ENCODE measurements at places on chromosomes 3 and 15. TPM values are rescaled to one million over a fixed set of nuclear protein-coding genes. Genes with fewer than 3 reads are reported as not detected.
A peak's percentile ranks its signal among the peaks of the same experiment; 100 is the strongest.

The HCLS1 gene
- total RNA-seq: 1.9 TPM

The LRRC57 gene
- 13.3 TPM for total RNA-seq

DNA sequence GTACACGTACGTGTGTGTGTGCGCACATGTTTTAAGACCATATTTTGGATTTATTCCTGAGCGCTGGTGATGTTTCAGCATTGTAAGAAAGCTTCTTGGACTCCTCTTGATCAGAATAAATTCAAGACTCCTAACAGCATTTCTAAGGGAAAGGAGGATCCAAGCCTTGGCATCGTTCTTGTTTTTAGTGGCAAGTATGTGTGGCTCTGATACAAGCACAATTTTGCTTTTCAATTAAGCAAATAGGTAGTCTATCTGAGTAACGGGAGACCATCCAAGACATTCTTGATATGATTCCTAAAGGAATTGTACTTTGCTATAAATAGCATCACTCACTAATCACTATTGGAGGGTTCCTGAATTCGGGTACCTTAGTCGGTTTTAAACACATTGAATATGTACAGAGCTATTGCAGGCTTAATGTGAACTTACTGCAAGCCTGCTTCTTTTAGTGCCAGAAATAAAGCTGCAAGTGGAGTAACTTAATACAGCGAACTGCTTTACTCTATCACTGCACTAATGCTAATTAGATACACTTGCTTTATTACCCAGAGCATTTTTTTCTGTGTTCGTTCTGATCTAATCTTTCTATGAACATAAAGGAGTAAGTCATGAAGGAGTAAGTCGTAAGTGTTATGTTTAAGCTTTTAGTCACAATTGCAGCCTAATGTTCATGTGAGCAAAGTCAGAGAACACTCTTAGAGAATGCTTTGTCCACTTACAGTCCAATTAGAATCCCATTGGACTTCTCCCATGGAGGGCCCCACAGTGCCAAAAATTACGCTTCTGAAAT is 186.3 kb downstream of the MCTP2 start:
- H3K4me3 ChIP-seq: no peak overlapping the region
- DNase-seq: no peak
- no peak overlapping the region for H3K27ac ChIP-seq
- H3K4me1 ChIP-seq: peaks cover 11% of the 10 kb centered on the region
- no peaks in the 10 kb centered on the region for H3K27me3 ChIP-seq

GRCh38 chr3:58047826-58048225 is 39.6 kb downstream of the FLNB start:
- peak overlapping the region; percentile 96 for H3K27ac ChIP-seq
- no peak for DNase-seq
- H3K36me3 ChIP-seq: no peaks in the 10 kb centered on the region
- no peak overlapping the region for H3K4me3 ChIP-seq

DNA sequence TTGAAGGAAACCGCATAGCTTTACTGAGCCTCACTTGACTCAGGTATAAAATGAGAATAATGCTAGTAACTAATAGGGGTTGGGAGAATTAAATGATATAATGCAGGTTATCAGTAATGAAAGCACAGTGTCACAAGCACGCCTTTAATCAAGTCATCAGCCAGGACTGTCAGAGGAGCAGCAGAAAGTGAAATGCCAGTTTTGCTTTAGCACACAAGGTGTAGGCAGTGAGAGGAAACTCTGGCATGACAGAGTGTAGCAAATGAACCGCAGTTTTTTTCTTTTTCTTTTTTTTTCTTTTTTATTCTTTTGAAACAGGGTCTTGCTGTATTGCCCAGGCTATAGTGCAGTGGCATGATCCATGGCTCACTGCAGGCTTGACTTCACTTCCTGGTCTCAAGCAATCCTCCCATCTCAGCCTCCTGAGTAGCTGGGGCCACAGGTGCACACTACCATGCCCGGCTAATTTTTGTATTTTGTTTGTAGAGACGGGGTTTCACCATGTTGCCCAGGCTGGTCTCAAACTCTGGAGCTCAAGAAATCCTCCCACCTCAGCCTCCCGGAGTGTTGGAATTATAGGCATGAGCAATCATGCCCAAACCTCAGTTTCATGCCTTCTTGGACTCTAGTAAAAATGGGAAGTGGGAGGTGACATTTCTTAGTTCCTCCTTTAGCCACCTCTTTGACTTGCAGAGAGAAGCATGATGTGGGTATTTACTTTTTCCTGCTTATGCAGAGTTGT is 9.7 kb upstream of the SCAANT1 start:
- no peaks in the 10 kb centered on the region for H3K27me3 ChIP-seq
- H3K27ac ChIP-seq: no peak overlapping the region
- H3K36me3 ChIP-seq: peaks cover 51% of the 10 kb centered on the region
- no peak overlapping the region for H3K4me3 ChIP-seq

GRCh38 chr15:75454471-75455378 is 3.2 kb upstream of the SIN3A start:
- H3K4me1 ChIP-seq: peaks cover 14% of the 10 kb centered on the region
- H3K27ac ChIP-seq: peak overlapping the region; percentile 85
- H3K27me3 ChIP-seq: no peaks in the 10 kb centered on the region
- no peaks in the 10 kb centered on the region for H3K36me3 ChIP-seq
- H3K4me3 ChIP-seq: peak overlapping the region; percentile 87

DNA sequence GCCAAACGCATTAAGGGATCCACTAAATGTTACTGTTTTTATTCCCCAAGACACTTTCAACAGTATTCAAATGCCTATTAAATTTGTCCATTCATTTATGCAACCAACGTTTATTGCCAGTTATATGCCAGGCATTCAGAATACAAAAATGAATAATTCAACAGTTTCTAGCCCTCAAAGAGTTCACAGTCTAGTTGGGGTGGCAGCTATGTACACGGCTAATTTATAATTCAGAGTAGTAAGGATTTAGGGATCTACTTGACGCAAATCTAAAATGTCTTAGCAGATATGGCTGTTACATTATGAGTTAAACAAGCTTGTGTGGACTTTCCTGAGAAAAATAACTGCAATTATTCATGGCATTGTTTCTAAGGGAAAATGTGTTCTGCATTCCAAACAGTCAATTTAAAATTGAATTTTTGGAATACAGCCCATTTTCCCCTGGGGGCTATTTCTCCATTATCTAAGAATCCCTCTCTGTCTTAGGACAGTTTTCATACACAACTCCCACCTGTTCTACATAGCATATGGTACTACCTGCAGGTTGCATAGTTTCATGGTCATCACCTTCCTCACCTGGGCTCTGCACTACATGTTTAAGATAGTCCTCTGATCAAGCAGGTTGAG is 11.5 kb upstream of the MSL2 start:
- no peak overlapping the region for H3K27ac ChIP-seq
- no peaks in the 10 kb centered on the region for H3K4me1 ChIP-seq
- DNase-seq: no peak
- H3K36me3 ChIP-seq: no peaks in the 10 kb centered on the region
- no peak overlapping the region for H3K4me3 ChIP-seq
- peaks cover 3% of the 10 kb centered on the region for H3K27me3 ChIP-seq

- no peak overlapping the region for H3K27ac ChIP-seq
- no peaks in the 10 kb centered on the region for H3K27me3 ChIP-seq
- H3K4me3 ChIP-seq: no peak overlapping the region
- DNase-seq: no peak
- H3K36me3 ChIP-seq: peaks cover 73% of the 10 kb centered on the region
- peaks cover under 1% of the 10 kb centered on the region for H3K4me1 ChIP-seq
These were observed 11.4 kb downstream of the CLK3 start for GRCh38 chr15:74626752-74627692.
